ENCODE measurements at places on chromosomes 16 and 17. TPM values are rescaled to one million over a fixed set of nuclear protein-coding genes. Genes with fewer than 3 reads are reported as not detected.

DNA sequence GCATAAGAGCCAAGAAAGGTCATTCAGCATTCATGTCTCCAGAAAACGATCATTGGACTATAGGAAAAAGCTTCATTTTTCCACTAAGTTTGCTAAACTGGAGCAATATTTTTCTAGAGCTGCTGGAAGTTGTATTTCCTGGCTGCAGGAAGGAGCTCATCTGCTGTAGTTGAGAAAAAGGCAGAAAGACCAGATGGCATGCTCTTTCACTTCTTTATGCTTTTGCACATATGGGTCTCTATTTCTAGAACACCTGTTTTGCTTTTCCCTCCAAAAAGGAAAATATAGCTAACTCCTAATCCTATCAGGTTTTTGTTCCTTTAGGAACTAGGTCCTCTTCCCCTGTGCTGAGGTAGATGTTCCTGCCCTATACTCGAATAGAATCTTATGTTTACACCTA lies 61.9 kb upstream of the HLF start:
- H3K4me1 ChIP-seq: no peaks in the 10 kb centered on the region
- no peak for DNase-seq
- no peak overlapping the region for H3K4me3 ChIP-seq
- no peak overlapping the region for H3K27ac ChIP-seq
- no peaks in the 10 kb centered on the region for H3K36me3 ChIP-seq
- no peaks in the 10 kb centered on the region for H3K27me3 ChIP-seq

GRCh38 chr16:7921345-7921744 lies 588.7 kb downstream of the RBFOX1 start:
- H3K27ac ChIP-seq: no peak overlapping the region
- no peaks in the 10 kb centered on the region for H3K36me3 ChIP-seq
- no peaks in the 10 kb centered on the region for H3K4me1 ChIP-seq
- no peak overlapping the region for H3K4me3 ChIP-seq
- DNase-seq: no peak

- no peaks in the 10 kb centered on the region for H3K27me3 ChIP-seq
- H3K36me3 ChIP-seq: no peaks in the 10 kb centered on the region
- H3K27ac ChIP-seq: no peak overlapping the region
- DNase-seq: no peak
- H3K4me3 ChIP-seq: no peak overlapping the region
Measured at GRCh38 chr17:1994707-1995106, 30.4 kb downstream of the RTN4RL1 start.

GRCh38 chr16:35174016-35174415 lies 1714.6 kb downstream of the TP53TG3F start:
- no peak for DNase-seq
- no peak overlapping the region for H3K27ac ChIP-seq
- H3K27me3 ChIP-seq: no peaks in the 10 kb centered on the region
- H3K4me3 ChIP-seq: no peak overlapping the region

DNA sequence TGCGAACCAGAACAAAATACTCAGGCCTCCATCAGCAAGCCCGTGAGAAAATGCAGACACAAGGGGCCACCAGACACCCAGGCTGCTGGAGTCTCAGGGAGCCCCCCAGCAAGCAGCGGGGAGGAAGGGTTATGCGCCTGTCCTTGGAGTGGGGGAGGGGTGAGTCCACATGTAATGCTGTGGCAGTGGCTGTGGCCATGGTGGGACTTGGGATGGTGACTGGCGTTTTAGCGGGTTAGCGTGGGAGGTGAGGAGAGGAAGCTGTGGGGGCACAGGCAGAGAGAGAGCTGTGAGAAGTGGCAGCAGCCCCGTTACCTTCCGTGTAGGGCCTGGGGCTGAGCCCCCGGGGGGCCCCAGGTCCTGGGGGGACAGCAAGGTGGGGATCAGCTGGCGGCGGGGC lies 58.3 kb downstream of the SRCIN1 start:
- no peak for DNase-seq
- H3K4me1 ChIP-seq: no peaks in the 10 kb centered on the region
- no peak overlapping the region for H3K4me3 ChIP-seq
- no peaks in the 10 kb centered on the region for H3K36me3 ChIP-seq
- H3K27me3 ChIP-seq: no peaks in the 10 kb centered on the region

DNA sequence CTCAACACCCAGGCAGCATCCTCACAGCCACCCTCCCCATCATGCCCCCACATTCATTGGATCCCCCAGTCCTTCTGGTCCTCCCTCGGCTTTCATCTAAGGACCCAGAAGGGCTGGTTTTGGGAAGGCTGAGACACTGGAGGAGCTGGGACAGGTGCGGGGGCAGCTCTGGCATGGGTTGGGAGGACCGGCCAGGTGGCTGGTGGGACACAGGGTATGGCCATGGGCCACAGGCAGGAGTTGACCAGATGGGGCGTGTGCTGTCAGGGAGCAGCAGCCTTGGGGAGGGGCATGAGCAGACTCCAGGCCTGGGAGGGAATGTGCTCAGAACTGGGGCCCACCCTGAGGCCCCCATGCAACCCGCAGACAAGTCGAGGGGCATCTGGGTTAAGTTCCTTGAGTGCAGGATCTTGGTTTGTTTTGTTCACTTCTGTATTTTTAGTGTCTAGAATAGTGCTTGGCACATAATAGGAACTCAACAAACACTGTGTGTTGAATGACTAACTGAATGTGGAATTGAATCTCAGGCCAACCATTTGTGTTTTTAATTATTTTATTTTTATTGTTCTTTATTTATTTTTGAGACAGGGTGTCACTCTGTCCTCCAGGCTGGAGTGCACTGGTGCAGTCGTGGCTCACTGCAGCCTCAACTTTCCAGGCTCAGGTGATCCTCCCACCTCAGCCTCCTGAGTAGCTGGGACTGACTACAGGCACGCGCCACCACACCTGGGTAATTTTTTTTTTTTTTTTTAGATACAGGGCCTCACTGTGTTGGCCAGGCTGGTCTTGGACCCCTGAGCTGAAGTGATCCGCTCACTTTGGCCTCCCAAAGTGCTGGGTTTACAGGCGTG lies 5.6 kb downstream of the P2RX1 start:
- H3K27me3 ChIP-seq: no peaks in the 10 kb centered on the region
- no peak for DNase-seq
- H3K36me3 ChIP-seq: no peaks in the 10 kb centered on the region
- no peak overlapping the region for H3K4me3 ChIP-seq
- no peak overlapping the region for H3K27ac ChIP-seq
- H3K4me1 ChIP-seq: no peaks in the 10 kb centered on the region

EFNB3 gene
- total RNA-seq: 0.59 TPM

KRT40 gene
- 0.21 TPM for total RNA-seq

COQ7 gene
- 9.7 TPM for total RNA-seq

ANKRD40 gene
- total RNA-seq: 15.0 TPM

PRCD gene
- total RNA-seq: 13.4 TPM
